ENCODE measurements at places on chromosomes 6 and 20. TPM values are rescaled to one million over a fixed set of nuclear protein-coding genes. Genes with fewer than 3 reads are reported as not detected.

- DNase-seq: peak; percentile 44
These were observed 62.9 kb downstream of the MRPL14 start for GRCh38 chr6:44064089-44064947.

GRCh38 chr20:37407573-37408002, 61.6 kb downstream of the SRC start:
- peak; percentile 48 for DNase-seq

DNA sequence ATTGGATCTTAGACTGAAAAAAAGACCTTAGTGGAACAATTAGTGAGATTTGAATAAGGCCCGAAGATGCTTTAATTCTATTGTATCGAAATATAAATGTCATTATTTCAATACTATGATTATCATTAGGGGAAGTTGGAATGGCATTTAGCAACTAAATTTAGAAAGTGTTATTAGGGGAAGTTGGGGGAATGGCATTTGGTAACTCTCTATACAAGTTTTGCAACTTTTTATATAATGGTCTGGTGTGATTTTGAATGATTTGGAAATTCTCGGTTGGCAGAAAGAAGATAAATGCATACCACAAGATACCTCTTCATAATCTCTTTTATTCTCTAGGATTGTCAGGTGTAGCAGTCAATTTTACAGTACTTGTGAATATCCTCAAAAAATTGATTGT, 49.2 kb downstream of the RNF144B start:
- no peak for DNase-seq

- DNase-seq: no peak
These were observed 337.9 kb downstream of the CD83 start for GRCh38 chr6:14455427-14455826.

DNA sequence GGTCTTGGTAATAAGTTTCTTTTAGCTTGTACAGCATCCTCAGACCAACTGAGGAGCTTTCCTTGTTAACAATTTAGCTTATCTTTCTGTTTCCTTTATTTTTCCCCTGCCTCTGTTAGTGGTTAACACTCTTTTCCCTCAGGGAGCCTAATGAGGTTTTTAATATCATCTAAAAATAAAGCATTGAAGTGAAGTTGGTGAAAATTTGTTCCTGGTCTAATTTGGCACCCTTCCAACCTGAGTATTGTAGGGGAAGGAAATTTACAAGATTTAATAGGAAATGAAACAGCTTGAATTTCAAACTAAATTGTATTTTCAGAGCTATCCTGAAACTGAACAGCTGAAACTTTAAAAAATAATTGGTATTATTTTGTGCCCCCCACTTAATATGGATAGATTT, 28.1 kb upstream of the VAPB start:
- no peak for DNase-seq

- no peak for DNase-seq
These were observed 33.3 kb downstream of the BPIFB1 start for GRCh38 chr20:33316343-33316742.

The HDGFL1 gene
- total RNA-seq: not detected

The SLC22A16 gene
- total RNA-seq: 0.16 TPM

The OR2H2 gene
- not detected for total RNA-seq

The RAD21L1 gene
- not detected for total RNA-seq
